ENCODE measurements at places on chromosomes 5 and 9.

DNA sequence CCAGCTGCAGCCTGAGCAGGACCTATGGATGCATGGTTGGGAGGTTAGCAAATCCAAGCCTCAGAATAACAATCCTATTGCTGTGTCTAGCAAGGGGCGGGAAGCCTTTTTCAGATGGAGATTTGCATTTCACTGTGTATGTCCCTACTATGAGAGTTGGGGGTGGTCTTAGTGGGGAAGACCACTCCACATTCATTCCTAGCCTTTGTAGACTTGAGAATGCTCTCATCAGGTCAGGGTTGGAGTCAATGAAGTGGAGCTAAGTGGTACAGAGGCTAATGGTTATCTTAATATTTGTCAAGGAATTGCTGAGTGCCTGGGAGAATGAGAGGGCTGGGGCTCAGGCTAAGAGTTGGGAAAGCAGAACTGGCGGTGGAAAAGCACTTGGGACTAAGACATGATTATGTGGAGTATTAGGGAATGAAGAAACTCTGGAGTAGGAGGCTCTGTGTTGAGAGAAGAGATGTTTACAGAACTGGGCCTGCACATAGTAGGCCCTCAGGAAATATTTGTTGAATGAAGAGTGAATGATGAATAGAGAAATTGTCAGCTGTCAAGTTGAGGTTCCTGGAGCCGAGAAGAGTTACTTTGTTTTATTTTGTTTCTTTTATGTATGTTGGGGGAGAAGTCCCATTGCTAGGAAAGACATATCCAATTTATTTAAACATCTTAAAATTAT is 175.5 kb upstream of the SPRY4 start:
- DNase-seq = no peak

DNA sequence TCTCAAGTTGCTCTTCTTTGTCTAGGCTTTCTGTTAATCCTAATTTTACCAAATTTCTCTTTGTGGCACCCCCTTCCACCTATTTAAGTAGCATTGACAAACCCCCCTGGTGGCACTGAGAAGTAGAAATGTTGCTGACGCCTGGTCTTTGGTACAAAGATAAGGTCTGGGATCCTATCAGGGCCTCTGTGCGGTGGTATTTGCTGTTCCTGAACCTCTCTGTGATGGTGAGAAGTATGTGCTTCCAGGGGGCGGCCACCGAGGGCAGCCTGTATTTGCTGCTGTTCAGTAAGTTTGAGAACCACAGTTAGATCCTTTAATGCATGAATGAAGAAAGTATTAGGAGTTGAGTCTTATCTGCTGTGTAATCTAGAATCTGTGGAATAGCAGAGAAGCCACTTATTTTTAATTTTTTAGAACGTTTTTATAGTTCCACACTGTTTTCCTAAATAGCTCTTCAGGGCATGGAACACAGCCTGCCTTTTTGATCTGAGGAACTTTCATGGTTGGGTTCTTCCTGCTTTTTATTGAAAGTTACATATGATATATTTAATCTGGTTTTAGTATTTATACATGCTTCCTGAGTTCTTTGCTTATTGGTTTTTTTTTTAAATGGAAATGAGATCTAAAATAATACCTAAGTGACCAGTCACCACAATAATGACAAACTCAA is 124.2 kb downstream of the TRIO start:
- peak; percentile 55 for DNase-seq

DNA sequence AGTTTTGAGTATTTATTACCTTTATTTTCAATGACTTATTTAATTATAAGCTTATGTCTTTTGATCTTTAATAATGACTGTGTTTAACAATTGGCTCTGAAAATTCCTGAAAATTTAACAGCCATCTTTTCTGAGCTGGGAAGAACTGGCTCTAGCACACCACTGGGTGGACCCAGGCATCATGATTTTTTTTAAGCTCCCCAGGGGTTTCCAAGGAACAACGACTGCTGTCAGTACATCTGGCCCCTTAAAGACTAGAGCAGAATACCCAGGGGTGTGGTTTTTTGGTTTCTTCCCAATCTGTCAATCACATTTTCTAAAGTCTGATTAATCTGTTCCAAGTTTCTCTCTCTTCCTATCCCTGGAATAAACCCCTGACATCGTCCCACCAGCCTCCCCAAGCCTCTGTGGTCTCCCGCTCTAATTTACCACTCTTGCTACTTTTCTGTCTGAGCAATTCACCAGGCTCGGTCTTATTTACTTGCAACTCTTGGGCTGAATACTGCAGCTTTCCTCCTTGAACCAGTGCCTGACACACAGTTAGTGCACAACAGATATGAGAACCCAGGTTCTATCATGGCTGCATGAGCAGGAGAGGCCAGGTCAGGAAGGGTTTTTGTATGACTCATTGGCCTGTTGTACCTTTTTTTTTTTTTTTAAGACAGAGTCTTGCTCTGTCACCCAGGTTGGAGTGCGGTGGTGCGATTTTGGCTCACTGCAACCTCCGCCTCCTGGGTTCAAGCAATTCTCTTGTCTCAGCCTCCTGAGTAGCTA is 321.9 kb downstream of the ZSWIM6 start:
- DNase-seq = no peak

GRCh38 chr9:71662082-71662481 is 106.2 kb downstream of the CEMIP2 start:
- DNase-seq = no peak

GRCh38 chr5:16464664-16465543 is 696 bp downstream of the ZNF622 start:
- DNase-seq = no peak

DNA sequence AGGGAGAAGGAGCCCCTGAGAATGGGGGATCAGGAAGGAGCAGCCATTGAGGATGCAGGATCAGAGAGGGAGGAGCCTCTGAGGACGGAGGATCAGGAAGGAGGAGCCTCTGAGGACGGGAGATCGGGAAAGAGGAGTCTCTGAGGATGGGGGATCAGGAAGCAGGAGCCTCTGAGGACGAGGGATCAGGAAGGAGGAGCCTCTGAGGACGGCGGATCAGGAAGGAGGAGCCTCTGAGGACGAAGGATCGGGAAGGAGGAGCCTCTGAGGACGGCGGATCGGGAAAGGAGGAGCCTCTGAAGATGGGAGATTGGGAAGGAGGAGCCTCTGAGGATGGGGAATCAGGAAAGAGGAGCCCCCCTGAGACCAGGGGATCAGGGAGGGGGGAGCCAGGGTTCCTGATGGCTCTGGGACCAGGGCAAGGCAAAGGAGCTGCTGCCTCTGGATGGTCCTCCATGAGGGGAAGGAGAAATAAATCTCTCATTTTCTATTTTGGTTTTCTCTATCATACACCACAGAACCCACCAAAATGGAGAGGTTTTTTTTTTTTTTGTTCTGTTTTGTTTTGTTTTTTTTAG is 22.6 kb upstream of the SARDH start:
- DNase-seq = no peak

DNA sequence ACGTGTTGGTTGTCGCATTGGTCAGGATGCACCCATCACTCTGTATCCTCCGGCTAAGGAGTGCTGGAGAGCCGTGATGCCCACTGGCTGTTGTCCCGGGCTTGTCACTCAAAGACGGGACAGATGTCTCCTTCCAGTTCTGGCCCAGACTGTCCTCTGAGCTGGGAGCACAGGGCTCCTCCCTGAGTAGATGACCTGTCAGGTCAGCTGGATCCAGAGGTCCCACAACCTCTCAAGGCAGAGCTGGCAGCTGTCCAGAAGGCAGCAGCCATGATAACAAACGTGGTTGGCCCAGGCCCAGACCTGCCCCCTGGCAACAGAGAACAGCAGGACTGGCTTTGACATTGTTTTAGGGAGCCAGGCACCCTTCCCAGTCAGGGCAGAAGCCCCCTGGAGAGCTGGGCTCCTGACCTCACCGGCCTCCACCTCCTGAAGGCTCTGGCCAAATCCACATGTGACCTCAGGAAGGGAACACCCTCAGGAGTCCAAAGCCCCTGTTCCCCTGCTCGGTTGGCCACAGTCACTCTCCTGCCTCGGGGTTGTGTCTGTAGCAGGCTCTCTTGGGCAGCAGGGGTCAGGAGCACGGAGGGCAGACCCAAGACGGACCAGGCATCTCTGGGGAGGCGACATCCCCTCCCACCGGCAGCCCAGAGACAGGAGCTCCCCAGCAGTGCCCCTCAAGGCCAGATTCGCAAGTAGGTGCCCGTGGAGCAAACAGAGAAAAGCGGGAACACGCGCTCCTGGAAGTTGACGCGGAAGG is 10.3 kb downstream of the TRIM7 start:
- peak; percentile 89 for DNase-seq

GRCh38 chr9:135508211-135508820 is 7.8 kb downstream of the MRPS2 start:
- no peak for DNase-seq

DNA sequence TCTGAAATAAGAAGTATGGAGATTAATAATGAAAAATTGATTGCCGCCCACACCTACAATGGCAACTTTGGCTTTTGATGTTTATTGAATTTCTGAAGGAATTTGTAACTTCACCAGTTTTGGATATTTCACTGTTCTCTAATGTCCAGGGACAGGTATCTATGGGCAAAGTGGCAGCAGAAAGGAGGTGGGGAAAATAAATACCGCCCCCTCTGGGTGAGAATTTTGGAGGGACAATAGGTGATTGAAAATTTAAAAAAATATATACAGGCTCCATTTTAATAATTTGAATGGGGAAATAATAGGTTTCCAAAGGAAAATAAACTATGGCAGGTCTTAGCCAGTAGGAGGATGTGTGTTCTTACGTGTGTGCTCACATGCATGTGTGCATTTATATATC is 1.3 kb downstream of the SCGB3A2 start:
- DNase-seq = no peak

DNA sequence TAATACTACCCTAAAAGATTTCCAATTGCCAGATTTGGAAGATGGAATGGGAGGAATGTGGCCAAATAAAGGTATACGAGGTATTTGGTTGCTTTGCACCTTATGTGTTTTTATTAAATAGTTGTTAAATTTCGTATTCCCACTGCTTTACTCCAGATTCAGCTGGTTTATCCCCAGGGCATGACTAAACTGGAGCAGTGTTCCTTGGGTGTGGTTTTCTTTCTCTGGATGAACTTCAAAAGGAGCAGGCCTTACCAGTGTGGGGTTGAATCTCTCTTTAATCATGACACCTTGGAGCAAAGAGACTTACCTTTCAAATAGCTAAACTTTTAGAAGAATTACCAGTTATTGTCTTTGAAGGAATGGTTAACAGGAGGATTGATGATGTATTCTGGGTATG is 121.7 kb upstream of the BNC2 start:
- DNase-seq = no peak

- DNase-seq = no peak
These were observed 3.5 kb upstream of the TNIP1 start for GRCh38 chr5:151084363-151084762.

DNA sequence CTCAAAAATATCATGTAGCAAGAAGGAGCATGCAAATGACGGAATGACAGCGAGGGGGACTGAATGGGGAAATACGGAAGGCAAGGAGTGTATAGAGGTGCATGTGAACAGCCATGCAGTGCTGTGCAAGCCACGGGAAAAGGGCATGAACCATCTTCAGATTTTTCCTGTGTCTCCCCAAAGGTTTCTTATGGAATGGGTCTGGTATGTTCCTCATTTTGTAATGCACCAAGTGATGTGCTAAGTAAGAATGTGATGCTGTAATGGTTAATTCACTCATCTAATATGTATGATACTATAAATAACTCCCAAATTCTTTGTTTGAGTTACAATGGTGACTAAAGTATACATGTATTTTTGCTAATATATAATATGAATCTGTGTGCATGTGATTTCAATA is 99.0 kb upstream of the DAB2 start:
- no peak for DNase-seq

GRCh38 chr5:62268792-62269191 is 37.2 kb upstream of the KIF2A start:
- DNase-seq = no peak

DNA sequence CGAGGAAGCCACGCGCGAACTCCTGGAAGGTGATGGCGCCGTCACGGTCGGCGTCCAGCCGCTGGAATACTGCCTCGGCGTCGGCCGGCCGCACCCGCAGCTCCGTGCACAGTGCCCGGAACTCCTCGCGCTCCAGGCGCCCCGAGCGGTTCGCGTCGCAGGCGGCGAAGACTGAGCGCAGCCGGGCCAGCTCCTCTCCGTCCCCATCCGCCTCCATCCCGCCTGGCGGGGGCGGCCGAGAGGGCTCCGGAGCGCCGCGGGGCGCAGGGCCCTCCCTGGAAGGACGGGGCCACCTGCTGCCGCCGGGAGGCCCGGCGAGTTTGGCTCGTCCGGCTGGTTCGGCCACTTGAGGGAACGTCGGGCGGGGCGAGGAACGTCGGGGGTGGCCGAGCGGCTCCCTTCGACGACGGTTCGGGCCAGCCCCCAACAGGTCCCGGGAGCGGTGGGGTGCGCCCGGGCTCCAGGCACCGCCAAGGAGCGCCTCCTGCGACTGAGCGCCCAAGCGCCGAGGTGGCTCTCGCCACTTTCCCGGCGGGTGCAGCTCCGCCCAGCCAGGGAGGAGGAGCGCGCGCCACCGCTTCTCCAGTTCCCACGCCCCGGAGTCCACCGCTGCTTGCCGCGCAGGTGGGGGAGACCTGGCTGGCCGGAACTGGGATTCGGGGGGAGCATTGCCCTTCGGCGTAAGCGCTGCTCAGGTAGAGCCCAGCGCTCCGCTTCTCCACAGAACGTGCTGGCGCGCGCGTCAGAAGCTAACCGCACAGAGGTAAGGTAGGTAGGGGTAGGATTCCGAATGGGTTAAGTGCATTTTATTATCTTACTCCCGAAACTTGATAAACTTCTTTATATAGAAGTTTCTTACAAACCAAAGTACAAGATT is at the start of gene RASEF:
RASEF (minus strand) TSS at position 492 of the 877 bp plus-strand sequence; CDS start at position 217, 275 bp downstream.
- no peak for DNase-seq

DNA sequence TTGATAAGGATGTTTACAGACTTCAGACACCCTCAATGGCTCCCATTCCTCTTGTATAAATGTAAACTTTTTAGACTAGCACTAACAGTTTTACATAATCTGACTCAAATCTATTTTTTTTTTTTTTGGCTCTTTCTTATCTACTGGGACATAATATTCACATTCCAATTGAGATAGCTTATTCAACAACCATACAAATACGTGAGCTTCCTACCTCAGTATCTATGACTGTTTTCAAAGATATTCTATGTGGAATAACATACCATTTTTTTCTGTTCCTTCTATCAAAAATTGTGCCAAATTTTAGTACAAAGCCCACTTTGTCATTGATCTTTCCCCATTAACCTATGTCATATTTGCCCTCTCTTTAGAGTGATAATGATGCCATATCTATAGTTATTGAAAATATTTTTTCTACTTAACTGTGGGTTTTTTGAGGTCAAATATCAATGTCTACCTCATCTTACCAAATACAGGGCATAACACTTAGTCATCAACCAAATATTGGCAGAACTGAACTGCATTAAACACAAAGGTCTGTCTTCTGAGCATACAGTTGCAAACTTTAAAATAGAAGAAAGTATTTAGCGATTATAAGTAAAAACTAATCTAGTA is 482.6 kb downstream of the PTPRD start:
- DNase-seq = no peak
